ENCODE measurements at places on chromosomes 12 and 14. TPM values are rescaled to one million over a fixed set of nuclear protein-coding genes. Genes with fewer than 3 reads are reported as not detected.

GRCh38 chr12:68180792-68181744, 21.5 kb upstream of the IFNG start:
- DNase-seq: no peak

DNA sequence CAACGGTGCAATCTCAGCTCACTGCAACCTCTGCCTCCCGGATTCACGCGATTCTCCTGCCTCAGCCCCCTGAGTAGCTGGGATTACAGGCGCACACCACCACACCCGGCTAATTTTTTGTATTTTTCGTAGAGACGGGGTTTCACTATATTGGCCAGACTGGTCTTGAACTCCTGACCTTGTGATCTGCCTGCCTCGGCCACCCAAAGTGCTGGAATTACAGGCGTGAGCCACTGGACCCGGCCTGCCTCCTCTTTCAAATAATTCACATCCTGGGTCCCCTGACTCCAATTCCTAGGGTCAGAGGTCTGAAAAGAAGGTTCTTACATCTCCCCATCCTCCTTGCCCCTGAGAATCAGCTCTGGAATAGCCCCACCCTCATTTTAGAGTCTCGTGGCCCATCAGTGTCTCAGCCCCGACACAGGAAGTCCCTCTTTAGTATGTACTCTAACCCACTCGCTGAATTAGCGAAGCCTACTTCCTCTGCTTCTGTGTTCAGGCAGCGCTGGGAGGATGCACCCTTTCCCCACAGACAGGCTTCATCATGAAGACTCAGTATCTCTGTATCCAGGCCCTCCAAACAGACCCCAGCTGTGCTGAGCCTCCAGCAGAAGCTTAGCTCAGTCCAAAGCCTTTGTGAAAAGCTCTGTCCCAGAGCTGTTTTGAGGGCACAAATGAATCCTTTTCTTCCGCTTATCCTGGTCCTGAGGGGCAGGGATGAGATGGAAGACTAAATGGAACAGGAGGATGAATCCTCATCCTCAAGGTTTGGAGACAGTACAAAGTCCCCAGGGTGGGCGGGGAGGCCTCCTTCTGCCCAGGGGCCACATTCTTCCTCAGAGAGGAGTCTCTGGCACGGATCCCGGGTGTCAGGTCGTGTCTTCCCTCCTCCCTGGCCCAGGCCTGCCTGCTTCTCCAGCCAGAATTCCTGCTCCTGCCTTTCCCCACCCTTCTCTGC, 3.5 kb downstream of the LPAR5 start:
- peak; percentile 33 for DNase-seq

DNA sequence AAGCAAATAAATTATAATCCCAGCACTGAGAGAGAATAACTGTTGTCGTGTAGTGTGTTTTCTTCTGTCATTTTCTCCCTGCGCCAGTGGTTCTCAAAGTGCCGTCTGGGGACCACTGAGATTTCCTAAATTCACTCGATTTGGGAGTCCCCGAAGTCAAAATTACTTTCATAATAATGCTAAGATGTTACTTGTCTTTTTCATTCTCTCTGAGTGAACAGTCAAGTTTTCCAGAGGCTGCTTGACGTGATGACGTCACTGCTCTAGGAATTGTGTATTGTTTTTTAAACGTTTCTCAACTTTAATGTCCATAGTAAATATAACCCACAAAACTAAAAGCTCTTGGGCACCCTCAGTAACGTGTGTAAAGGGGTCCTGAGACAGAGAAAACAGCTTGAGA, 796 bp upstream of the POP5 start:
- no peak for DNase-seq

DNA sequence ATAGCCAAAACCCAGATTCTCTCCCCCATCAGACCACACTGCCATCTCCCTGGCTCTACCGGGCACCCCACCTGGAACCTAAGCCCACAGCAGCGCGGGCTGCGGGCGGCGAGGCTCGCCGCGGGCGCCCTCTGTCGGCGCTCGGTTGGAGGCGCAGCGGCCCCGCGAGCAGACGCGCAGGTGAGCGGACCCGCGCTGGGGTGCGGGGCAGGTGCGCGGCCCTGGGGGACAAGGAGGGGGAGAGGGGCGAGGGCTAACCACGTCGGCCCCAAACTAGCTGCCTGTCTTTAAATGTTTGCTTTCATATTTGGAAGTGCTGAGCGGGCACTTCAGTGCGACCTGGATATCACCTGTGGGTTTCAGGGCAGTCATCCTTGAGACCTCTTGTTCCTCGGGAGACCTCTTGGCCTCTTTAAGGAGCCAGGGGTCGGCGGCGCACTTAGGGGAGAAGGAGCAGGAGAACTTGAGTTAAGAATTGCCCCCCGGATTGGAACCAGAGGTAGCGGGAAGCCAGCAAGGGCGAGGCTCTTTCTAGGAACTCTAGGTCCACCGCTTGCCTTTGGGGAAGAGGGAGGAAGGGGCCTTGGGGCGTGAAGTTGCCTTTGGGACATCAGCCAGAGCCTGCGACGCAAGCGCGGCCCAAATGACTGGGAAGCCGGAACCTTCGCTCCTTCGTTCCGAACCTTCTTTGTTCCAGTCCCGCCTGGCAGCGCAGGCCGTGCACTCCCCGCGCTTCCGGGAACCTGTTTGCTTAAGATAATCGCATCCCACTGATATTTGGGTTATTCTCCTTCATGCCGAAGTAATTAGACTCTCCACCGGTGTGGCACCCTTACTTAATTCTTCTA, 78.7 kb downstream of the NEDD1 start:
- peak; percentile 6 for DNase-seq

- no peak for DNase-seq
These were observed 35.7 kb downstream of the ADGRD1 start for GRCh38 chr12:130989391-130989790.

GRCh38 chr12:71223139-71223538, 65.3 kb upstream of the TSPAN8 start:
- no peak for DNase-seq

DNA sequence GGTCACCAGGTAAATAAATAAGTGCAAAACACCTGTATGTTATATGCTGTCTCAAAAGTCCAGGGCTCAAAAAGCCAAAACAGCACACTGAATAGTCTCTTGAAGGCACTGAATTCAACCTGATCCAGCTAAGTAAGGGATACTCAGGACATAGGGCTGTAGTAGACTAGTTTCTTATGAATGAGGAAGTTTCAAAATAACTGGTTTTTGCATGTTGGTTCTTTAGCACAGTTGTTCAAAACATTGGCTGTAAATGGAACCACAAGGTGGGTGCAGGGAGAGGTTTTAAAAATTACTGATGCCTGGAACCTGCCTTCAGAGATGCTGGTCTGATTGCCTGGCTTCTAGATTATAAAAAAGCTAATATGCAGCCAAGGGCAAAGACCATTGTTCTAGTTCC, 34.1 kb downstream of the NDUFA12 start:
- DNase-seq: no peak

GRCh38 chr14:99065551-99065950, 206.4 kb downstream of the BCL11B start:
- DNase-seq: no peak

DNA sequence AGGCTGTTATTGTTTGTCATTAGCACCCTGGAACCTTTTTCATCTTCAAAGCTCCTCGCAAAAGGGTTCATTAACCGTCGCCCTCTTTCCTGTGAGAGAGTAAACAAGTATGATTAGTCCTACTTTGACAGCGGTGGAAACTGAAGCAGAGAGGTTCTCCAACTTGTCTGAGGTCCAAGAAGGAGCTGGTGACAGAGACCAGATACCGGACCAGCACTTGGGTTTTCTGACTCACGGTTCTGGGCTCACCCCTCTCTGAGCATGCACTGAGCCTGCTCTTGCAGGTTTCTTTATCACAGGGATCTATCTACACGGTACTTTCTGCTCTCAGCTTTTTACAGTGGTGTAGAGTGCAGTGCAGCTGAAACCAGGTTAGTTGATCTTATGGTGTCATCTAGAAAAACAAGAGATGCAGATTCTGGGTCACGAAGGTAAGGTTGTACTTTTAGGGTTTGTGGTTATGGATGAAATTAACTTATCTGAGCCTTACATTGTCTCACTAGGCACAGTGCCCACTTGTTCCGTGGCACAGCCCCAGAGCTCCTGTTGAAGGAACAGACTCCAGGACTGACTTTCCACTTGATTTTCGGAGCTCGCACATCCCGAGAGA, 62.1 kb downstream of the PPP2R5C start:
- peak; percentile 32 for DNase-seq

- DNase-seq: no peak
These were observed 24.7 kb downstream of the ANKLE2 start for GRCh38 chr12:132736913-132737312.

GRCh38 chr14:22887260-22887989, 4.4 kb downstream of the REM2 start:
- DNase-seq: no peak

DNA sequence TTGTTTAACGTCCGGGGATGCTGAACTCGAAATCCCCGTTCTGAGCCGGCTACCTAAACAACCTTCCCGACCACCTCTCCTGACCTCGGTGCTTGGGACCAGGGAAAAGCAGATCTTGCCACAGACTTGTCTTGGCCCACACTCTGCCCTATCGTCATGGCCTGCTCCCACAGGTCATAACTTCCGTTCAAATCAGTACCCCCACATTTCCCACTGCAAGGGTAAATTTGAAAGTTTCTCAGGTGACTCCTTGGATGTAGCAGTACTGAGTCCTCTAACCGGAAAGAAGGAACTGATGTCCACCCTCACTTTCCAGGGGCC, 612 bp upstream of the RBM23 start:
- no peak for DNase-seq

DNA sequence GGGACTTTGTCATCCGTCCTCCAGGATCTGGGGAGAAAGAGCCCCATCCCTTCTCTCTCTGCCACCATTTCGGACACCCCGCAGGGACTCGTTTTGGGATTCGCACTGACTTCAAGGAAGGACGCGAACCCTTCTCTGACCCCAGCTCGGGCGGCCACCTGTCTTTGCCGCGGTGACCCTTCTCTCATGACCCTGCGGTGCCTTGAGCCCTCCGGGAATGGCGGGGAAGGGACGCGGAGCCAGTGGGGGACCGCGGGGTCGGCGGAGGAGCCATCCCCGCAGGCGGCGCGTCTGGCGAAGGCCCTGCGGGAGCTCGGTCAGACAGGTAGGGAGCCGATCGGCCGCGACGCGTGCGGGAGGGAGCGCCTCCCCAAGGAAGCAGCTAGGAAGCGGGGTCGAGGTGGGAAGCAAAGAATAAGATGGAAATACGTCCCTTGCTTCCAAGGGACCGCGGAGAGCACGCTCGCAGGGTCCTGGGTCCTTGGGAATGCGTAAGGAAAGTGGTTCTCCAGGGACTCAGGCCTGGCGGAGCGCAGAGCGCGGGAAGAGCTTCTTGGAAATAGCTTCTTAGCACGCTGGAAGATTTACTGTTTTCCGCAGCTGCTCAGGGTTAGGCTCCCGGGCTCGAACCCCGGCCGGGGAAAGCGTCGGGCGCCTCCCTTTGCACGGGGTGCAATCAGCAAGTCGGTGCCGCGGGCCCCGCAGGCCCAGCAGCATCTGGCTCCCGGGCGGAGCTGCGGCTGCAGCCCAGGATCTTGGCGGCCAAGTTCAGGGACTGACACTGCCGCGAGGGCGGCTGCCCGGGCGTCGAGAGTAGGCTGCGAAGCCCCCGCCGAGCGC, 457 bp downstream of the SOCS2 start:
- DNase-seq: no peak

GRCh38 chr12:112973011-112973735, 5.1 kb upstream of the OAS2 start:
- DNase-seq: no peak

GRCh38 chr12:98002887-98003493, 512.4 kb upstream of the TMPO start:
- peak; percentile 41 for DNase-seq

DNA sequence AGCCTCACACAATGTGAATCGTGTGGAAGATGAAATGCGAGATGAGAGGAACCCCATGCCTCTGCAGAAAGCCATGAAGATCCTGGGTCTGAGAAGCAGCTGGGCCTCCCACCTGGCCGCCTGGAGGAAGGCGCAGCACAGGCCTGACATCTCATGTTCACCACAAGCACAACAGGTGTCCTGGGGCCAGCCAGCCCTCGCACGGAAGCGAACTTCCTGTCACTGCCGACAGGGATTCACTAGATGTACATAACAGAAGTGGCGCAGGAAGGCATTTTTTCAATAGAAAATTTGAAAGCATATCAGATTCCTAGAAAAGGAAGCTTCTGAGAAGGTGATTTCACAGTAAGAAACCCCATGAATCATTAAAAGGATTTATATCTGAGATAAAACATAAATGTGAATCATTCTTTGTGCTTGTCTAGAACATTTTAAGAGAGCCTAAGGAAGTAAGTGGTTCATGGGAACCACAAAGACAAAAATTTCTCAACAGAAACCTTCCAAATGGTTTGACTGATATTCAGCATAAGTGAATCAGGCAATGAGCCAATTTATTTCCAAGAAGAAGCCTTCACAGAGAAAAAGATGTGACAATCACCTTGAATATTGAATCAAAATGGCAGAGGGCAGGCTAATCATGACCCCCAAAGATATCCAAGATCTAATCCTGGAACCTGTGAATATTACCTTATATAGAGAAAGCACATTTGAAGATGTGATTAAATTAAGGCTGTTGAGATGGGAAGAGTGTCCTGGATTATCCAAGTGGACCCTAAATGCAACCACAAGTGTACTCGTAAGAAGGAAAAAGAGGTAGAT, 311.9 kb downstream of the DUSP6 start:
- no peak for DNase-seq

- DNase-seq: no peak
These were observed 13.3 kb downstream of the CPM start for GRCh38 chr12:68919581-68920239.

GRCh38 chr14:63401646-63402045, 82.9 kb upstream of the GPHB5 start:
- no peak for DNase-seq

DNA sequence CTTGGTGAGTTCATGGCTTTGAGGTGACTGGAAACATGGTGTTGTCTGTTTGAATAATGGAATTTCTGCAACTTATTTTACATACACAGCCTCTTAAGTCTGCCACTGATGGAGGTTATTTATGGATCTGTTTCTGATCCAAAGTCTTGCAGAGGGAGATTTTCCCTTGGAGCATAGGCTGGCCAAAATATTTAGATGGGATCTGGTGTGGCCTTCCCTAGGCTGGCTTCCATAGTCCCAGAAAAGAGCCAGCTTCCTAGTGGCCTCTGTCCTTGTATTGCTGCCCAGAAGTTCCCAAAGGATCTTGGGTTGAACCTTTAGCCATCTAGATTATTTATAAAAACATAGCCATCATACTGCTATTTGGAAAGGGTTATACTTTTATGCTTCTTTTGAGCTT, 491.1 kb upstream of the RGS6 start:
- no peak for DNase-seq

The CPNE6 gene
- 0.36 TPM for total RNA-seq

The HOXC4 gene
- total RNA-seq: not detected

The DTX3 gene
- 49.6 TPM for total RNA-seq

The ANO4 gene
- 44.3 TPM for total RNA-seq

The LMO3 gene
- total RNA-seq: 62.1 TPM

The GPRC5D gene
- total RNA-seq: not detected

The TARBP2 gene
- 26.4 TPM for total RNA-seq

The RPL36AL gene
- total RNA-seq: 35.6 TPM

The IL22 gene
- 0.82 TPM for total RNA-seq

The CD4 gene
- total RNA-seq: 3.3 TPM

The NTN4 gene
- total RNA-seq: 10.9 TPM

The PIWIL1 gene
- total RNA-seq: 0.45 TPM

The MANSC4 gene
- total RNA-seq: 0.27 TPM

The TGFB3 gene
- 23.0 TPM for total RNA-seq
